Mucosa of gallbladder (tissue), 1 donor: ENCODE measurements at places on chromosomes 12 and 14.

DNA sequence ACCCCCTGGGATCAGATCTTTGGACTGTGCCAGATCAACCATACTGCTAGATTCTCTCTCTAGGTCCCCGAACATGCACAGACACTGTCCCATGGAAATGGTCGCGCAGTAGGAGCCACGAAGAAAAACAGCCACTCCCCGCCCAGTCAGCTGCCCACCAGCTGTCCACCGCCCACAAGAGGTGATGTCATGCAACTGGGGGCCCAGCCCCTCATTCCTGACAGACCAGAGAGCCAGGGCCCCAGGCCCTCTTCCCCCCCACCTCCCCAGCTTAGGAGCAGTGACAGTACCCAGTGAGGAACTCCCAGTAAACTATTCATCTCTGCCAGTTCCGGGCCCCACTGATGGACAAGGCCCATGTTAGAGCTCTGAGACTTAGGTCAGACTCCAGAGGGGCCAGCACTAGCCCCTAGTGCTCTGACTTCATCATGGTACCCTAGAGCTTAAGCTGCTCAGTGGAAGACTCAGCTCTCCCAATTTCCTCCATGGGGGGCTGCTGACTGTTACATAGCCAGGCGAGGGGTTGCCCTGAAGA lies 3.7 kb upstream of the TAMALIN start:
- no peak for DNase-seq

DNA sequence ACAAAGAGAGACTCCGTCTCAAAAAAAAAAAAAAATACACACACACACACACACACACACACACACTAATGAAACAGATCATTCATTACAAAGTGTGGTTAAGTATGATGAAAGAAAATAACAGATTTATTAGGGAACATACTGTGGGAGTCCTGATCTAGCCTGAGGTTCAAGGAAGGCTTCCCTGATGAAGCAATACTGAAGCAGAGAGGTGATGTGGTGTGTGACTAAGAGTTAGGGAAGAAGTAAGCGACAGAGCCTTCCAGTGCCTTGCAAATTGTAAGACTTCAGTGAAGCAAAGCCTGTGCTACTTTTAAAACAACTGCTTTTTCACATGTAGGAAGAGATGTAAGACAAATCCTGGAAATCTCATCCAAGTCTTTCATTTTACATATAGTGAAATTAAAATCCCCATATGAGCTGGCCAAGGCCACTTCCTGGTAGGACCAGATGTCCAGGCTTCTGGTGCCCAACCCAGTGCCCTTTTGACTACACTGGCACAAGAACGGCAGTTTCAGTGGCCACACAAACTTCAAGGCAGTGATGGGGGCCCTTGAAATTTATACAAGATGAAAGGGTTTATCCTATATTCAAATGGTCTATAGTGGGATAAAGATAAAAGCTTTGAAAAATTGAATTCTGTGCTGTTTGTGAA lies 86.2 kb downstream of the STON2 start:
- DNase-seq = no peak

DNA sequence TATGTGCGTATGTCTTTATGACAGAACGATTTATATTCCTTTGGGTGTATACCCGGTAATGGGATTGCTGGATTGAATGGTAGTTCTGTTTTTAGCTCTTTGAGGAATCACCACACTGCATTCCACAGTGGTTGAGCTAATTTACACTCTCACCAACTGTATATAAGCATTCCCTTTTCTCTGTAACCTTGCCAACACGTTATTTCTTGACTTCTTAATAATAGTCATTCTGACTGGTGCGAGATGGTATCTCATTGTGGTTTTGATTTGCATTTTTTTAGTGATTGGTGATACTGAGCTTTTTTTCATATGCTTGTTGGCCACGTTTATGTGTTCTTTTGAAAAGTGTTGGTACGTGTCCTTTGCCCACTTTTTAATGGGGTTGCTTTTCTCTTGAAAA lies 49.7 kb downstream of the FRS2 start:
- no peak for DNase-seq

- no peak for DNase-seq
Measured at GRCh38 chr12:16526693-16527092, 79.3 kb downstream of the LMO3 start.

- no peak for DNase-seq
Measured at GRCh38 chr14:45699471-45699870, 446.5 kb upstream of the MIS18BP1 start.

DNA sequence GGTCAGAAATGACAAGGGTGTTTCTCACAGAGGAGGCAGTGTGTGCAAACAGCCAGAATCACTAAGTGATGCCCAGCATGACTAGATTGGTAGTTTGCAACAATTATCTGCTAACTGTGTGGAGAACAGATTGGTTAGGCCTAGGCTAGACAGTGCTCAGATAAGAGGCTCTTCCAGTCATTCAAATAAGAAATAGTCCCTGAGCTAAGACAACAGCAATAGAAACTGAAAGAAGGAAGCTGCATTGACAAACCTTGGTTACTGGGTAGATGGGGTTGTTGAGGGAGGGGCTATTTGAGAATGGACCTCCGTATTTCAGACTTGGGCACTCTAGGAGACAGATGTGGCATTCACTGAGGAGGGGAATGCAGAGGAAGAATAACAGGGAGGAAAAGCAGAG lies 255.0 kb upstream of the NPAS3 start:
- DNase-seq = no peak
